ENCODE measurements at places on chromosomes 13 and 19.
A peak's percentile ranks its signal among the peaks of the same experiment; 100 is the strongest.

GRCh38 chr13:31885994-31886393 is 145.6 kb upstream of the FRY start:
- DNase-seq, result no peak

DNA sequence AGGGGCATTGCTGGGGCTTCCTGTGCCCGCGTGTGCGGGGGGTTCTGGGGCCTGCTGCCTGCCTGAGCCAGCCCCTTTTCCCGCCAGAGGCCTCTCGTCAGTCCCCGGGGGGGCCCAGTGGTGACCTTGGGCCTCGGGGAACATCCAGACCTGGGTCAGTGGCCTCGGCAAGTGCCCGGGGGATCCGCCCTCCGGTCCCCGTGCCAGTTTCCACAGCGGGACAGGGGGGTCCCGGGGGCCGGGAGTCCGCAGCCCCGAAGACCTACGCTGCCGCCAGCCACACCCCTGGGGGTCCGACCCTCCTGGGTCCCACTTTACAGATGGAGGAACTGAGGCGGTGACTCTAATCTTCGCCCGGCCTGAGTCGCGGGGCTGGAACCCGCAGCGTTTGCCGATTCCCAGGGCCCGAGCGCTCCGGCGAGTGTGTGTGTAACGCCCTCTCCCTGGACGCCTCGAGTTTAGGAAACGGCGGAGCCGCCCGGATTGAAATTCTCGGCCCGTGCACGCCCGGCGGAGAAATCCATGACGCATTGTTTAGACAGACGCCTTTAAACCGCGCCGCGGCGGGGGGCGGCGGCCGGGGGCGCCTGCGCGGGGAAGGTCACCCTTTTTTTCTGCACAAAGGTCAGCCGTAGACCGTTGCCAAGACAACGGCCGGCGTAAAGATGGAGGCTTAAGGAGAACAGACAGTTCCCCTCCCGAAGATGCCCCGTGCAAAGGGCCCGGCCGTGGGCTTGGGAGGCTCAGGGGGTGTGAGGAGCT is 39.3 kb downstream of the EFNA2 start:
- DNase-seq, result peak; percentile 4

- DNase-seq, result no peak
These were observed 292.1 kb downstream of the TDRD3 start for GRCh38 chr13:60689076-60689475.

- DNase-seq, result peak; percentile 11
These were observed 35.6 kb downstream of the ATP11A start for GRCh38 chr13:112725346-112726015.

DNA sequence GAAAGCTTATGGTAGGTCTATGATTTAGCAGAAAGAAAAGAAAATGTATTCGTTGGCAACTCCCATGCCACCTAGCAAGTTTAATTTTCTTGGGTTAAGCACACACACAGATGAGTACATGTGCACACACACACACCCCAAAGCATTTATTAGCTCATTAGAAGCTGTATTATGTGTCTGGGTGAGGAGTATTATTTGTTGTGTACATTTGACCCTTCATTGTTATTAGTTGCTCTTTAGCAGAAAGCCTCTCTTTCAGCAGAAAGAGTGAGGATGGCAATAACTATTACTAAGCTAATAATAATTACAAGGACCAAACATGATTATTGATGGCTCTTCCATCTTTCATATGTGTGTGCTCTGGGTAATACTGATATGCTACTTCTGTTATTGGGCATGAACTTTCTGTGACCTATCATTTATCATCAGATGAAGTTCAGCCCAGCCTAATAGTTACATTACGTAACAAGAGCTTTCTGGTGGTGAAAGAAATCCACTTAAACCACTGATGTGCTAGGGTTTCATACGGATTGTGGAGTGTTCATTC is 177.4 kb upstream of the OBI1 start:
- no peak for DNase-seq

GRCh38 chr13:103288114-103288513 is 221.9 kb upstream of the SLC10A2 start:
- peak; percentile 15 for DNase-seq

- DNase-seq, result no peak
These were observed 645 bp downstream of the PALM start for GRCh38 chr19:709196-709964.

- DNase-seq, result peak; percentile 70
These were observed 1.8 kb upstream of the APOE start for GRCh38 chr19:44903602-44904425.

- no peak for DNase-seq
These were observed 34.3 kb downstream of the BTBD2 start for GRCh38 chr19:1981253-1981652.

- no peak for DNase-seq
These were observed 242.2 kb downstream of the COG6 start for GRCh38 chr13:39897636-39898035.

- no peak for DNase-seq
These were observed 39.3 kb downstream of the CEBPG start for GRCh38 chr19:33412601-33413425.

- no peak for DNase-seq
These were observed 81.8 kb upstream of the RUBCNL start for GRCh38 chr13:46468570-46469463.

GRCh38 chr13:105838231-105838630 is 697.2 kb downstream of the EFNB2 start:
- no peak for DNase-seq

DNA sequence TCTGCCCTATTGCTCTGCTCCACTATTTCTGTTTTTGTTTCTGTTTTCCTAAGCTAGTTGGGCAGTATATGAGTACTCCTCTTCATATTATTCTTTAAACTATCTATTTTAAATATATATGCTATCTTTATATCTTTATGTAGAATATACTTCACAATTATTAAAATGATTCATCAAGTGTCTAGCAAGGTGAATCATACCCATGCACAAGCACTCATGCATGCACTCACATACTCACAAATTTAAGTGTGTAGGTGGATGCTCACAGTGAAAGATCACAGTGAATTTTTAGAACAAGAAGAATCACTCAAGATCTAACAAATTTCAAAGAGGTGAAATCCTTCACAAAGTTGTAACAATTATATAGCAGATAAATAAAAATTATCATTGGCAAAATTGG is 435.6 kb upstream of the SLITRK5 start:
- no peak for DNase-seq

DNA sequence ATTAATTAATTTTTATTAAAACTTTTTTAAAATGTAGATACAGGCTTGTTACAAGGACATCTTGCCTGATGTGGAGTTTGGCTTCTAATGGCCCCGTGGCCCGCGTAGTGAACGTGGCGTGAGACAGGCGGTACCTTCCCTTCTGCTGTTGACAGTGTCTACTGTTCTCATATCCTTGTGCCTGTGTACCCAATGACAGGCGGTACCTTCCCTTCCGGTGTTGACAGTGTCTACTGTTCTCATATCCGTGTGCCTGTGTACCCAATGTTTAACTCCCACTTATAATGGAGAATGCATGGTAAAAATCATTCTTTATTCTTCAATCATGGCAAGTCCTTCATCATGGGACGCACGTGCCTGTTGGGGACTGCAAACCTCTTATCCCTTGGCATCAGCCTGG is 79.1 kb upstream of the ZNF835 start:
- no peak for DNase-seq

DNA sequence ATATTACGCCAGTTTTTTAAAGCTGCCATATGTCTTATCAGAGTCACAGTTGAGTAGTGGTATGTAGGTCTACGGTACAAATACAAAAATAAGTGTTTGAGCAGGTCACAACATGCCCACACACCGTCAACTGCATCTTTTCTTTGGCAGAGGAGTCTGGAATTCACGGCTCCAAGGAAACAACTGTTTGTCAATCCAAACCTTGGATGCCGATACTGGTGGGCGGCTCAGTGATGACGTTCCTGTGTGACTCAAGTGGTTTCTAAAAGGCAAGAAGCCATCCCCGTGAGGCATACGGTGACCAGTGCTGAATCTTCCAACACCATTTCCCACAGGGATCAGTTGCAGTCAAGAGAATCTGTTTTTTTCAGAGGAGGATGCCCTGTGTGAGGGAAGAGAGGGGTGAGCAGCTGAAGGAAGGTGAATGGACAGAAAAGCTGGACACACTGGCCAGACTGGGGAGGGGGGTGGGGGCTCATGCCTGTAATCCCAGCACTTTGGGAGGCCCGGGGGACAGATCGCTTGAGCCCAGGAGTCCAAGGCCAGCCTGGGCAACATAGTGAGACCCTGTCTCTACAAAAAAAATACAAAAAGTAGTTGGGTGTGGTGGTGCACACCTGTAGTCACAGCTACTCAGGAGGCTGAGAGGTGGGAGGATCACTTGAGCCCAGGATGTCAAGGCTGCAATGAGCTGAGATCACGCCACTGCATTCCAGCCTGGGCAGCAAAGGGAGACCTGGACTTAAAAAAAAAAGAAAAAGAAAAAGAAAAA is 22.8 kb upstream of the CEBPG start:
- DNase-seq, result no peak

DNA sequence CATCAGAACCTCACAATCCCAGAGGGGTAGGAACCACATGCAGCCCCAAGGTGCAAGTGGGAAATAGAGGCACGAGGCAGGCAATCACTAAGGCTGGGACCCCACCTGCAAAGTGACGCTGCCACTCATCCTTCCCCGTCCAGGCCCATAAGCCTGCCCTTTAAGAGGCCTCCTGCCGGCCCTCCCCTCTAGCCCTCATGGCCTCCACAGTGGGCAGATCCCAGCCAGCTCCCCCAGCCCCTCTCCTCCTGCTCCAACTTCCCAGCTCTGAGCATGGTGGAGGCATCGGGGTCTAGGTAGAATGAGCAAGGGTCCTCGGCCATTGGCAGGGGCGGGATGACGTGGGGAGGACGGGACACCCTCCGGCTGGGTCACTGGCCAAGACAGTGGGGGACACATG is 2.7 kb downstream of the ZSCAN18 start:
- no peak for DNase-seq

DNA sequence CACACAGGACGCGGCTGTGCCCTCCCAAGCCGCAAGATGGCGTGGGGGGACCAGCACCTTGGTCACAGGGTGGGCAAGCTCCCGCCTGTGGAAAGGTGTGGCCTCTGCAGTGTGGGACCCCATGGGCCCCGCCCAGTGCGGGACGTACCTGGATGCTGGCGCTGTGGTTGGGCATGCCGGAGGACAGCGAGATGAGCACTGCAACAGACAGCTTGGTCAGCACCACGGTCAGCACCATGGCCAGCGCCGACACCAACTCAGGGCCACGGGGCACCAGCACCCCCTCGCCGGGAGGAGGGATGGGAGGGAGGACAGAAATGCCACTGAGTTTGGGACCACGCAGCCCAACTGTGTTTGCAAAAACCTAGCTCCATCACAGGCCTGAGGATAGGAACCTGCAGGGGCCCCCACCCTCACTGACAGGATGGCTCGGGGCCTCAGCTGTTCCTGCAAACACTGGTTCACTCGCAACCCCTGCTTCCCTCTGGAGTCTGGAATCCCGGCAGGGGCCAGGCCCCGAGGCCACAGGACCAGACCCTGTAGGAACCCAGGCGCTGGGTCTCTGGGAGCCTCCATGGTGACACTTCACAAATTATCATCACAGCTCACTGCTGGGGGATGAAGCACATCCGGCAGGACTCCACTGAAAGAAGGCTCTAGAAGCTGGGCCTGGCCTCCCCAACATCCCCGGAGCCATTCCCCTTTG is 27.1 kb downstream of the IZUMO4 start:
- DNase-seq, result peak; percentile 14

Measured in hematopoietic multipotent progenitor cell treated with erythropoietin and hydrocortisone succinate and interleukin-3 and kit ligand, for 8 days (in vitro differentiated cells).